NCI-H2081 (cell line): ENCODE measurements at places on chromosomes 6 and 20.
A peak's percentile ranks its signal among the peaks of the same experiment; 100 is the strongest.

DNA sequence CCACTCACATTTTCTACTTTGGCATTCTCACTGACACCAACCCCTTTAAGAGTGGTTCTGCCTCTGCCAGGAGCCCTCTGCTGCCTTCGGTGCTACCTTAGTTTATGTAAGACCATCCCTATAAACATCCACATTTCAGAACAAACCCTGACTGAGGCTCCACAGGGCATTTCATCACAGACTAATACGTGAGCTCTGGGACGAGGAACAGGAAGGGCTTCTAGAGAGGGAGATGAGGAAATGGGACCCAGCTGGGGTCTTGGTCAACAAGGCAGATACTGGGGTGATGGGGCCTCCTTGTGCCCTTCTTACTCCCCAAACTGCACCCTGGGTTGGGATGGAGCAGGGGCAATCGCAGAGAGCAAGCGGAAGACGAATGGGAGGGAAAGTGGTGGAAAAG, 86.5 kb upstream of the FYN start:
- DNase-seq = no peak

- DNase-seq = no peak
Measured at GRCh38 chr20:62406635-62407176, 379 bp downstream of the CABLES2 start.

DNA sequence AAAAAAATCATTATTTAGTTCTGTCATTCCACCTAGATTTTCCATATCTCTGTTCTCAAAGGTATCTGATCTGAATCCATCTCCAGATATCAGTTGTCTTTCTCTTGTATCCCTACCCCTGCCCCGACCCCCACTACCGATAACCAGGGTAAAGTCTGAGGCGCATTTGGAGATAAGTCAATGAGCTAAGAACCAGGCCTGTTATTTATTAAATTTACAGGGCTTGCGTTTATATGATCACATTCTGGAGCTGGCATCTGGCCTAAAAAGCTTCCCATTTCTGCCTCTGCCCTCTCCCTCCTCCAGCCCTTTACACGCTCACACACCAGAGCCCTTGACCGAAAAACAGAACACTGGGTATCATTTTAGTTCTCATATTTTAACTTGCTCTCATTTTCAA, 144.7 kb downstream of the ALDH8A1 start:
- no peak for DNase-seq

DNA sequence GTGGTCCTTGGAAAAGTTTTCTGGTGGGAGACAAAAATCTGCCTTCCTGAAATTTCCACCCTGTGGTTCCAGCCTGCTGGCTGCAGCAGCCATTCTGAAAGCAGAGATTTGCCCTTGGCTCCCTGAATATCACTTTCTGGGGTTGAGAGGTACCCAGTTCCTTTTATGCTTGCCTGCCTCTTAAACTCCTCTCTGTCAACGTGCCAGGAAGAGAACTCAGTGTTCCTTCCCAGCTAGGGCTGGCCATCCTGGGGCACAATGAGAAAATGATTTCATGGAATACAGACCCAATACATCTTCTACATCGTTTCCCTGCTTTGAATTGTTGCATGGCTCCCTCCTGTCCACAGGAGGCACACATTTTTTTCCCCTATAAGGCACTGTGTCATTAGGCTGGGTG, 1.6 kb upstream of the DSN1 start:
- no peak for DNase-seq

GRCh38 chr6:140230282-140230681, 855.8 kb upstream of the CITED2 start:
- DNase-seq = no peak

- DNase-seq = no peak
Measured at GRCh38 chr6:75084872-75085381, 120.9 kb downstream of the COL12A1 start.

DNA sequence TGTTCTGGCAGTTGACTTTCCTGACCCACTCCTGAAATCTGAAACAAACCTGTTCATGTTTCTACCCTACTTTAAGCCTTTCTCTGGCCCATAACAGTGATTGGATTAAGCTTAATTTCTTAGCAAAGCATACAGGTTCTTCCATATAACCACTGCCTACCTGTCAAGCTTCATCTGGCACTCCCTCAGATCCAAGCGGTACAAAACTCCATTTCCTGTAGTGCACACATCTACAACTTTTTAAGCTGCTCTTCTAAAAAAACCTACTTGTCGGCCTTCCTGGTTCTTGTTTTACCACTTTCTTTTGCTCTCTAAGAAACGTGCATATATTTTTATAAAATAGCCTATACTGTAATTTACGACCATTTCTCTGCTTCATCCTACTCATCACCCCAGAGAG, 916 bp upstream of the PPP1R11 start:
- no peak for DNase-seq

- no peak for DNase-seq
Measured at GRCh38 chr6:122663981-122664380, 53.8 kb downstream of the PKIB start.

GRCh38 chr20:37311710-37312355, 22.4 kb downstream of the MANBAL start:
- DNase-seq = no peak

- no peak for DNase-seq
Measured at GRCh38 chr6:91387290-91388059, 800.6 kb upstream of the MAP3K7 start.

GRCh38 chr6:141988327-141988726, 144.4 kb upstream of the GJE1 start:
- no peak for DNase-seq

- no peak for DNase-seq
Measured at GRCh38 chr20:14561741-14562221, 224.4 kb upstream of the FLRT3 start.

DNA sequence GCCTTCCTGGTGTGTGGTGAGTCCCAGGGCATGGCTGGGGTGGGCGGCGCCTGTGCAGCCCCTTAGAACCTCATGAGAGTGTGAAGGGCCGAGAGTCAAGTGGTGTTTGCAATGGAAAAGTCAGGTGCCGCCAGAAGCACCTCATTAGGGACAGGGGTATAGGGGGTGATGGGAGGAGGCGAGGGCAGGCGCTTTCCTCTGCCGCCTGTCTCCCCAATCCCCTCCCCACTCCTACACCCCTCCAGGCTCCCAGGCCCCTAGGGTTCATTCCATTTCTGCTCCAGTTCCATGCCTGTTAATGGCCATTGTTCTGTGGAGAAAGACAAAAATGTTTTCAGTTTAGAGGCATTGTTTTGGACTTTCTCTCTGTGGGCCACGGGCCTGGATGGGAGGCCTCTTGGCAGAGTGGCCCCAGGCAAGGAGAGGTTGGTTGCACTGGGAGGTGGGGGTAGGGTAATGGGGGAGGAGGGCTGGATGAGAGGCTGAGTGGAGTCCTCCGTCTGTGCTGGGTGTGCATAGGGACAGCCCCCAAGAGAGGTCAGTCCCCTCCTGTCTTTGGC, 21.4 kb upstream of the SCUBE3 start:
- DNase-seq = no peak

DNA sequence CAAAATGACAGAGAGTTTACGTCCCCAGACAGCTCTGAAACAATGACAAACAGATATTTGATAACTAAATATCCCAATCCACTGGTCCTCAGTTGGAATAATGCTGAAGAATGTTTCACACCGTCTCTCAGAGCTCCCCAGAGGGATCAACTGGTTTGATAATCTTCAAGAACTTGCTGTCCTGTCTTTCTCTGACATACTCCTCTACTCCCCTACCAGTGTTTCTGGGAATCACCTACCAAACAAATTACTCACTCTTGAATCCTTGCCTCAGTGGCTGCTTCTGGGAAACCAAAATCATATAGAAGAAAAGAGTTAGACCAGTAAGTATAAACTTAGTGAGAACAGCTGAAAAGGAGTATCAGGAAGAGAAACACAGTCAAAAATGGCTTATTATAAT, 469.7 kb upstream of the JAG1 start:
- DNase-seq = no peak

- peak; percentile 27 for DNase-seq
Measured at GRCh38 chr6:85923013-85923430, 280.3 kb upstream of the SYNCRIP start.

GRCh38 chr6:138724015-138724414, 49.6 kb upstream of the CCDC28A start:
- DNase-seq = no peak
